Jurkat, Clone E6-1 (cell line): ENCODE measurements at places on chromosomes 2 and 18.

- DNase-seq: no peak
Measured at GRCh38 chr18:77422974-77423867, 173.6 kb downstream of the GALR1 start.

- DNase-seq: no peak
Measured at GRCh38 chr2:149562324-149562723, 25.3 kb downstream of the MMADHC start.

DNA sequence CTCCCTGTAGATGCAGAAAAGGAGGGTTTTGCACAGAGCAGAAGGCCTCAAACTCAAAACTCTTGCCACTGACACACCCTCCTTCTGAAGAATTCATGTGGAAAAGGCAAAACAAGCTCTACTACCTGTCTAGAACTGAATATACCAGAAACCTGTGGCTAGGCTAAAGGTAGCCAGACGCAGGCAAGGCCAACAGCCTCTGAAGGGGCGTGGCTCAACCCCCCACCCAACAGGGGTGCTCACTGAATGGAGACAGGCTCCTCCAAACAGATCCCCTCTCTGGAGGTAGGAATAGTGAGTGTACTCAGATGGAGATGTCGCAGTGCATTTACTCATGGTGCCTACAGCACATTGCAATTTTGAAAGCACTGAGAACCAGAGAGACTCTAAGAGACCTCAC, 3.0 kb upstream of the STK17B start:
- no peak for DNase-seq

GRCh38 chr2:233142355-233142897, 82.3 kb downstream of the INPP5D start:
- peak; percentile 71 for DNase-seq

GRCh38 chr2:106609780-106610179, 122.6 kb downstream of the CD8B2 start:
- no peak for DNase-seq

- DNase-seq: no peak
Measured at GRCh38 chr2:200396781-200397242, 90.3 kb downstream of the SPATS2L start.

GRCh38 chr2:206971805-206972204, 32.5 kb downstream of the CPO start:
- DNase-seq: no peak

- DNase-seq: no peak
Measured at GRCh38 chr2:42928692-42929545, 136.5 kb upstream of the HAAO start.

DNA sequence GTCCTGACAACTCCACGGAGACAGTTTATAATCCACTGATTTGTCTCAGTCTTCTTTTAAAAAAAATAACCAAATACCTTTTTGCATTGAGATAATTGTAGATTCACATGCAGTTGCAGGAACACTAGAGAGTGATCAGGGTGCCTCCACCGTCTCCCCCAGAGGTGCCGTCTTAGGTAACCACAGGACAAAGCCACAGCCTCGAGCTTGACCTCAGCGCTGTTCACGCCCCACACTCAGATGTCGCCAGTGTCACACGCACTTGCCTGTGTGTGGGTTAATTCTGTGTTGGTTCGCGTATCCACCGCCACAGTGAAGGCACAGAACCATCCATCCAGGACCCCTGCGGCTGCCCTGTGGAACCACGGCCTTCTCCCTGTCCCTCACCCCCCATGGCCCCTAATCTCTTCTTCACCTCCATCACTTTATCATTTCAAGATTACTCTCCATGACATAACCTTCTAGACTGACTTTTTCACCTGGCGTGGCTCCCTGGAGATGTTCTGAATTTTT, 295.0 kb upstream of the HDAC4 start:
- DNase-seq: no peak

- no peak for DNase-seq
Measured at GRCh38 chr2:102120261-102120660, 22.3 kb upstream of the IL1R1 start.

DNA sequence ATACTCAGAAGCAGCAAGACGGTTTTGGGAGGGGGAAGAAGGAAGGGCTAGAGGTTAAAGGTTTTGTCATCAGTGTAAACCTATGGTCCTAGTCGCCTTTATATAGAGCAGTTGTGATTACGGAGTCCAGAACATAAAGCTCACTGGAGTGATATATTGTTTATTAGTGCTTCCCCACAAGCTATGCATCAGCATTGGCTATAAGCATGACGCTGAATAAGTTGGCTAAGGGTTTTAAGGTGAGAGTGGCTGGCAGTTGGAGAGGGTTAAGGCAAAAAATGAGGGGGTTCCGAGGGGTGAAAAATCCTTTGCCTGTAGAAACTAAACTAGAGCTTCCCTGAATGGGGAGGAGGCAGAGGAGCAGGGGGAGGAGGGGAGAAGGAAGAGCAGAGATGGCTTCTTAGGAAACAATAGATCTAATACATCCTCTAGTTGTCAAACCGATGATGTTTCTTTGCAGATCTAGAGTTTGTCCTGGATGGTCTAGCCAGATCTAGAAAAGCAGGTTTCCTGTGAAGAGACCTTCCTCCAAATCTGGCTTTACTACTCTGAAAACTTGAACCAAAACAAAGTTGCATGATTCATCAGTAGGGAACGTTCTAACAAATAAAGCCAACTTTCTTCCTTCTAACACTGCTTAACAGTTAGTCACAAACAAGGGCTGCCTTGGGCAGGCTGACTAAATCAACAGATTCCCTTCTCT, 2.5 kb downstream of the KLF7 start:
- no peak for DNase-seq

GRCh38 chr2:5145801-5146200, 546.4 kb upstream of the SOX11 start:
- no peak for DNase-seq

DNA sequence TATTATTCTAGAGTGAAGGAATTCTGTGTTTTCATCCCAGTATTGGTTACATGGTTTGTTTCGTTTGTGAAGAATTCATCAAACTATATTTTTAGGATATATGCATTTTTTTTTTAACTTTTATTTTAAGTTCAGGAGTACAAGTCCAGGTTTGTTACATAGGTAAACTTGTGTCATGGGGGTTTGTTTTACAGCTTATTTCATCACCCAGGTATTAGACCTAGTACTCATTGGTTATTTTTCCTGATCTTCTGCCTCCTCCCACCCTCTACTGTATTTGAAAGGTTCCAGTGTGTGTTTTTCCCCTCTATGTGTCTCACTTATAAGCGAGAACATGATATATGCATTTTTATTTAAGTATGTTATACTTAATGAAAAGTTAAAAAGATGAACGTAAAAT, 47.6 kb downstream of the SCN9A start:
- DNase-seq: no peak

DNA sequence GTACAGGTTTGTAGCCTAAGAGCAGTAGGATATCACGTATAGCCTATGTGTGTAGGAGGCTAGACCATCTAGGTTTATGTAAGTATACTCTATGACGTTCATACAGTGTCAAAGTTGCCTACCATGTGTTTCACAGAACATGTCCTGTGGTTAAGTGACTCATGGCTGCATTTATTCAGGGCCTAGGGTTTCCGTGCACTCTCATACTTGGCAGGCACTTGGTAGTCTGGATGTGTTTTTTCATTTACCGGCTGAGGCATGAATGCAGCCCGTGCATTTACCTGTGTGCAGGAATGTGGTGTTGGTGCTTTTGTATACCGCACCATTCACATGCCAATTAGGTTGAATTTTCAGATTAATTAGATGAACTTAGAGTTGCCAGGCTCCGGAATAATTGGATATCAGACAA, 43.4 kb downstream of the MYL12B start:
- no peak for DNase-seq

DNA sequence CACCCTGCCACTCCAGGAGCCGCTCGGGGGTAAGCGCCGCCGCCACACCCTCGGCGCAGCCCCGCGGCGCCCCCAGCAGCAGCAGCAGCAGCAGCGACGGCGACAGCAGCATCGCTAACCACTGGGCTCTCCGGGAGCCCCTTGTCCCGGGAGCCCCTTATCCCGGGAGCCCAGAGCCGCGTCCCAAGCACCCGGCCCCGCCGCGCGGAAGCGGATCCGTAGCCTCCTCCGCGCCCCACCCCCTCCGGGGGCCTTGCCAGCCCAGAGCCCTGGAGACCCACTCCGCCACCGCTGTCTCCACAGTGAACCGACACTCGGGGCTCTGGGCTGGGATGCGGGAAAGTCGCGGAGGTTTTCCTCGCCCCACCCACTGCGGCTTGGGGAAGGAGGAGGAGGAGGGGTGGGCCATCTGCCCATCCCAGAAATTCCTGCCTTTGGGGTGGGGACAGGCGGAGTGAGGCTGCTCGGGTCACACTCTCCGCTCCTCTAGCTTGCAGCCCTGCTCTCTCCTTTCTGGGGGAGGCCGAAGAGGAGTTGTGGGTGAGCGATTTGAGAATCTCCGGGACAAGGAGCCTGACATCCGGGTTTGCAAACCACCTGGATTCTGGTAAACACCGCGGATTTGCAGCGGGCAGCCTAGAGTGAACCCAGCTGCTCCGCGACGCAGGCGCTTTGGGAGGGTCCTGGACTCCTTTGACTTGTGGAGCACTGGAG, at the start of gene PLA2R1:
PLA2R1 (minus strand) TSS at position 324 of the 714 bp plus-strand sequence; CDS start at position 112, 212 bp downstream.
- no peak for DNase-seq

GRCh38 chr18:61241260-61241853, 91.9 kb upstream of the CDH20 start:
- no peak for DNase-seq

DNA sequence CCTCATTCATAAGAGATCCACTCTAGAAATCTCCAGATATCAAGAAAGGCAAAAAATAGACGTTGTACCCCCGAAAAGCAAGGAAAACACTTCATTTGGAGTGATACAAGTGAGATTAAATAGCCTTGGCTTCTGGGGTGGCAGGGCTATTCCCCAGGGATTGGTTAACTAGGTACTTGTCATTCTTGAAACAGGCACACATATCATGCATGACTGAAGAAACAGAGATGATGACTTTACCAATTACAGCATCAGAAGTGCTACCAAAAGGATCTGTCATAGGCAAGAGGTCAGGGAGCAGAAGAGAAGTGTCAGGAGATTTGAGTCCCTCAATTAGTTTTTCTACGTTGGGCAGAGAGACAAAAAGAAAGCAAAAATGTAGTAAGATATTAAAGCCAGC, 45.2 kb upstream of the NFU1 start:
- no peak for DNase-seq

- peak; percentile 67 for DNase-seq
Measured at GRCh38 chr2:170930131-170930990, 1.3 kb downstream of the GORASP2 start.

DNA sequence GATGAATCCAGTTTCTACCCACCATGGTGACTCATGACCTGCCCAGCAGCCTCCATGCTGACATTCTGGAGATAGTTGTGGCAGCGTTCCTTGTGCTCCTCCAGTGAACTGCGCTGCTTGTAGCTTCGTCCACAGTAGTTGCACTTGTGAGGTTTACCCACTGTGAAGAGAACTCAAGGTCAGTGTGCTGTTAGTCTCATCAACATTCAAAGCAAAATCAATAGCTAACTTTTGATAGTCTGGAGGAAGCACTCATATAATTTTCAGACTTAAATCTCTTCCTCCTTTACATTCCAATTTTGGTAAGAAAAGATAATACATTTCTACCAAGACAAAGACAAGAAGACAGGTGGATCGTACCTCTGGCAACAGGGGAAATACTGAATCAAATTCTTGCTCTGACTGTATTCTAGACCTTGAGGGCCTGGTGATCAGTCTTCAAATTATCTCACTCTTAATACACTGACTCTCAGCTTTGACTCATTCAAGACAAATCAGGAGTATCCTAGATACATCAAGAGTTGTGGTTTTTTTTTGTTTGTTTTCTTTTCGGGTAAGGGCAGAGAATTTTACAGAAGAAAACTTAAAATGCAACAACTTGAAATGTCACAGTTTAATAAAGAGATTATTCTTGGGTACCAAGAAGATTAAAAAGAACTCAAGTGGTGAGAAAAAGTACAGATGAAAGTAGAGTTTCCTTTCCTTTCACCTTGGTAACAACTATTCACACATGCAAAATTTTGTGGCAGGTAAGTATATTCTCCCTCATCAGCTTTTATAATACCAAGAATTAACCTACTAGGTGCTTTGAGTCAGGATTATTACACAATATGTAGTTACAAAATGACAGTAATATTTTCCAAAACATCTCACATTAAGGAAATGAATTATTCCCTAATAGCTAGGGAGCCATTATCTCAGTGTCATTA, 129.2 kb downstream of the IKZF2 start:
- no peak for DNase-seq

DNA sequence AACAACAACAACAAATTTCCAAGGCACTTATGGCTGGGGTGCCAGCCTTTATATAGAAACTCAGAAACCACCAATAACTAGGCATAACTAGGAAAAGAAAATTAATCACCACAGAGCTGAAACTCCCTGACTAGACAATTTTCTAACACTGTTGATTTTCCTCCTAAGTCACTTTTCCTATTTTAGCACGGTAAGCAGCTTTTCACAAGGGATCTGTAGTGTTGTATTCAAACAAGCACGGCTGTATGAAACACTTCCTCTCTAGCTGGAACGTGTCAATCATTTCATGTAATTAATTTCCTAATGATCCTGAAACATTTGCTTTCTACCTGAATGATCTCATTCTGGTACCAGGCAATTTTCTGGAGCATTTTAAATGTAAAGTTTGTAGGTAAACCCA, 645.0 kb downstream of the IRS1 start:
- DNase-seq: no peak

DNA sequence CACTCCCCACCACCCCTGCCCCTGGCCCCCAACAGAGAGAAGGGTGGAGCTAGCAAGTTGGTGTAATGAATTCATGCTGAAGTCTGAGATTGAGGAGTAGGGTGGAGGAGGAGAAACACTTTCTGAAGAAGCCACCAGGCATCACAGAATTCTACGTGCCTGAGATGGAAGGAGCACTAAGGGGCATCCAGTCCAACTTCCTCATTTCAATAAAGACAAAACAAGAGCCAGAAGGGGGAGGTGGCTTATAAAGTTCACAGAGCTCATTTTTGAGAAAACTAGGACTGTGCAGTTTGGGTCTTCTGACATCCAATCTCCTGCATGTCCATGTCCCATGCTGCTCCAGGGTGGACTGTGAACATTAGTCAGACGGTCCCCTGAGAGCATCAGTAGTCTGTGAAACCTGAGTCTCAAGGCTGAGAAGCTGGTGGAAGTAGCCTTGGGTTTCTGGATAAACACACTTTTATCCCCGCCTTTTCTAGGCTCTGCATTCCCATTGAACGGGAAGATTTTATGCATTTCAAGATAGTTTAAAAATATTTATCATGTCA, 77.7 kb downstream of the TRIM43 start:
- DNase-seq: no peak

- no peak for DNase-seq
Measured at GRCh38 chr2:231666171-231667095, 41.9 kb upstream of the PTMA start.
